Fibroblast of skin of abdomen (primary cell): ENCODE measurements at places on chromosomes 11 and 22.

DNA sequence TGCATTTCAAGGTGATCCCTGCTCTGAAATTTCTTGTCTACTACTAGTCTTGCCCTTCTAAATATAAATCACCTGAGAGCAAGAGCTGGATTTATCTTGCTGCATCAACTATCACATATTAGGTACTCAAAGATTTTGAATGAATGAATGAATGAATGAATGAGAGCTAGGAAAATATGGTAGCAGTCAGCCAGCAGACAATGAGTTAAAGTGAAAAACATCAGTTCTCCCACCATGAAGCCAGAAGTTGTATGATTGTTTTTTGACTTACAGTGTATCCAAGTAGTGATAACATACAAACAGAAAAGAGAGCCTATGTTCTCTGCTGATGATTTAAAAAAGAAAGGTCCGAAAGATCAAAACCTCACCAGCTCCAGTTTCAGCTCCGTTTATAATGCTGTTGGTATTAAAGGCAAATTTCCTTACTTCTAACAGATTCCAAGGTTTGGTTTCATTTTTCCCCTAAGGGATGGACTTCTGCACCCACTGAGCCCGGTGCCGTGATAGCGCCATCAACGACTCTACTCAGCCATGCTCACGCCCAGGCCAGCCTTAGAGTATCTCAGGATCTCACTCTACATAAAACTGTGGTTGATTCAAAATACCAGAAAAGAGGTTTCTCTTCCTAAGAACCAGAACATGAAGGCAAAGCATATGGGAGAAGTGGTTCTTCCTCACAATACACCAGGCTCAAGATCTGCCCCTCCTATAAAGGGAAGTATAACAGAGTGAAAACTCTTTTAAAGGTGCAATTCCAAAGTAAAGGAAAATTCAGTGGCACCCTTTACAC, 92.0 kb downstream of the SGSM3 start:
- DNase-seq, result no peak

GRCh38 chr22:33051960-33052839, 6.0 kb downstream of the SYN3 start:
- no peak for DNase-seq

DNA sequence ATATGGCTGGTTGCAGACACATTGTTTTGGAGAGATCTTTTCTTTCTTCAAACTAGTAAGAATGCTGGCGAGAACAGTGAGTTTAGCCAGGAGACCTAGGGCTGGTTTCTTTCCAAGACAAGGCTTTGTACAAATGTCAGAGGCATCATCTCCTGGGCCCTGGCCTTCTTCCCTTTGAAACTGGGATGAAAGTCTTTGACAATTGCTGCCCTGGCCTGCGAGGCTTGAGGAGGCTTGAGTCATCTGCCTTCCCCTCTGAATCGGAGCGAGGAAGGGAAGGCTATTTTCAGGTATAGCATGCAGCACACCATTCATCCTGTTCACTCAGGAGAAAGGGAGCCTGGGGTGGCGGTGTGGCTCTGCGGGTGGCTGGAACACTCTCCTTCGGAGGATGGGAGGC, 21.5 kb upstream of the PARVG start:
- no peak for DNase-seq

DNA sequence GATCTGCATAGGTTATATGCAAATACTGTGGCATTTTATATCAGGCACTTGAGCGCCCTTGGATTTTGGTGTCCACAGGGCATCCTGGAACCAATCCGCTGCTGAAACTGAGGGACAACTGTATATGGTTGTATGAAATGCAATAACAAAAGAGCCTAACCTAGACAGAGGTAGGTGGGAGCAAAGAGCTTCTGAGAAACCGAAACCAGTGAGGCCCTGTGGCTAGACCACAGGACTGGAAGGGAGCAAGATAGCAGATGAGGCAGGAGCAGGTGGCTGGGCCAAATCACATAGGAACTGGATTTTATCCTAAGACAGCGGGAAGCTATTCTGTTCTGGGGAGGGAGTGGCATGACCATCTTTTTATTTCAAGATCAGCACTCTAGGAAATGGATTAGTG, 30.1 kb downstream of the RCN1 start:
- no peak for DNase-seq

DNA sequence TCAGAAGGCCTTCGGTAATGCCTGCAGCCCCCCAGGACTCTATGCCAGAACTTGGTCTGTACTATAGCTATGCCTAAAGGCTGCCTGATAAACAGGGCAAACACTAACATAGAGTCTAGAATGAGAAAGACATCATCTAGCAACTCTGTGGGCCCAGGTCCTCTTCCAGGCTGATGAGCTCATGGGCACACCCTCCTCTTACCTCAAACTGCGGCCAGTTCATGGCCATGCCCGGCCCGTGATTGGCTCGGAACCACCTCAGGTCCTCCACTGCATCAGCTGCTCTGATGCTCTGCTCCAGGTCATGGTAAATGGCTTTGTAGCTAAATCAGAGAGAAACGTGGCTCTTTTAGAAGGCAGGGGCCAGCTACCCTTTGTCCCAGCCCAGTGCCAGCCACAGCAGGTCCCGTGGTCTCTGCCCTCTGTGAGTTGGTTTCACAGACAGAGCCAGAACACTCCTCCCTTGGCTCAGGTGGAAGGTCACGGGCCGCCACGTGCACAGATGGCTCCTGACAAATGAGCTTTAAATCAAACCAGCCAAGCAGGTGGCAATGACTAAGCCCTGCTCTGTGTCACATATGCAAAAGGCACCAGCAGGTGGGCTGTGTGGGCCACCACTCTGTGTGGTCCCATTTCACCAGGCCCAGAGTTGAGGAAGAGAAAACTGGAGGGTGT, 25.0 kb upstream of the ARFGAP3 start:
- no peak for DNase-seq
